ENCODE measurements at places on chromosomes 16 and 17. TPM values are rescaled to one million over a fixed set of nuclear protein-coding genes. Genes with fewer than 3 reads are reported as not detected.

EFCAB13 gene
- total RNA-seq = 2.2 TPM

GRAP gene
- total RNA-seq = 2.1 TPM

PRSS53 gene
- 3.7 TPM for total RNA-seq

CFAP97D1 gene
- total RNA-seq = not detected

DNA sequence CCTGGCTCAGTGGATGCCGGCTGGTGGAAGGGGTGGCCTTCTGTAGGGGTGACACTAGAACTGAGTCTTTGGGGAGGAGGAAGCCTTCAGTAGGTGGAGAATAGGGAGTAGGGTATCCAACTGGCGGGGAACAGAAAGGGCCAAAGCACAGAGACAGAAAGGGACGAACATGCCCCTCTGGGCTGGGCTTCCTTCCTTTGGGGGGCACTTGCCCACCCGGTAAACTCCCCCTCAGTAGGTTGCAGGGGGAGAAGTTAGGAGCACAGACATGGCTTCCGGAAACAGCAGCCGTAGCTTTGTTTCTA lies 774 bp downstream of the ENGASE start:
- H3K4me1 ChIP-seq = peaks cover 10% of the 10 kb centered on the region
- H3K36me3 ChIP-seq = no peaks in the 10 kb centered on the region
- H3K4me3 ChIP-seq = peak overlapping the region; percentile 93
- DNase-seq = no peak

DNA sequence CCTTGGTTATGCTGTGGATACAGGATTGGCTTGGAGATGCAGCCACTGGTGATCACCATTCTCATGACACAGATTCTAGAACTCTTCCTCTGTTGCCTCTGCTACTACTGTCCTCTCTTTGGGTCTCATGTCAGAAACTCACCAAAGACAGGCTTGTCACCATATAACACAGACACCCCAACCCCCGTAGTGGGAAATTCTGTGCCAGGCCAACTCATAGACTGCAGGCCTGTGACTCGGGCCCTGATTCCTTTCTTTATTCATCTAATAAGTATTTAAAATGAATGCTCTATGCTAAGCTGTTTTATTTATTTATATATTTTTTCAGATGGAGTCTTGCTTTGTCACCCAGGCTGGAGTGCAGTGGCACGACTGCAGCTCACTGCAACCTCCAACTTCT lies 9.5 kb downstream of the CYB5D2 start:
- H3K4me1 ChIP-seq = no peaks in the 10 kb centered on the region
- H3K36me3 ChIP-seq = no peaks in the 10 kb centered on the region
- no peak for DNase-seq
- no peak overlapping the region for H3K4me3 ChIP-seq
- H3K27me3 ChIP-seq = no peaks in the 10 kb centered on the region

- no peak overlapping the region for H3K27ac ChIP-seq
- no peaks in the 10 kb centered on the region for H3K27me3 ChIP-seq
- peak; percentile 52 for DNase-seq
- no peak overlapping the region for H3K4me3 ChIP-seq
- H3K36me3 ChIP-seq = peaks cover 6% of the 10 kb centered on the region
Observed at GRCh38 chr17:4304417-4305027, 40.7 kb upstream of the ANKFY1 start.

DNA sequence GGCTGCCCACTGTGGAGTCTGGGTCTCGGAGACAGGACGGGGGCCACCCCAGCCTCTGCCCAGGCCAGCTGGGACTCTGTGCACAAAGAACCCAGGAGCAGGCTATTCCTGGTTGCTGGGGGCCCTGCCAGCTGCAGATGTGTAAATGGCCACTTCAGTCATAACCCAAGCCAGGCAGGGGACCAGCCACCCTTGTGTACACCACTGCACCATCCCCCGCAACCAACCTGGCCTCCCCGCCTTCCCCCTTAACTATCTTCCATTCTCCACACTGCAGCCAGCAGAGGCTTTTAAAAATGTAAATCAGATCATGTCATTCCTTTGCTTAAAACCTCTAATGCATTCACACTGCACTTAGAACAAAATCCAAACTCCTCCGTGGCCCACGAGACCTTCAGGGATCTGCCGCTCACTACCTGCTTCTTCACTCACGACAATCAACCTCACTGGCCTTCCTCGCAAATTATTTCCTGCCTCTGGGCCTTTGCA lies 28.3 kb downstream of the RTN4RL1 start:
- peaks cover 8% of the 10 kb centered on the region for H3K27me3 ChIP-seq
- H3K4me1 ChIP-seq = peaks cover 40% of the 10 kb centered on the region
- no peaks in the 10 kb centered on the region for H3K36me3 ChIP-seq
- H3K4me3 ChIP-seq = peak overlapping the region; percentile 61
- DNase-seq = no peak
- no peak overlapping the region for H3K27ac ChIP-seq

DNA sequence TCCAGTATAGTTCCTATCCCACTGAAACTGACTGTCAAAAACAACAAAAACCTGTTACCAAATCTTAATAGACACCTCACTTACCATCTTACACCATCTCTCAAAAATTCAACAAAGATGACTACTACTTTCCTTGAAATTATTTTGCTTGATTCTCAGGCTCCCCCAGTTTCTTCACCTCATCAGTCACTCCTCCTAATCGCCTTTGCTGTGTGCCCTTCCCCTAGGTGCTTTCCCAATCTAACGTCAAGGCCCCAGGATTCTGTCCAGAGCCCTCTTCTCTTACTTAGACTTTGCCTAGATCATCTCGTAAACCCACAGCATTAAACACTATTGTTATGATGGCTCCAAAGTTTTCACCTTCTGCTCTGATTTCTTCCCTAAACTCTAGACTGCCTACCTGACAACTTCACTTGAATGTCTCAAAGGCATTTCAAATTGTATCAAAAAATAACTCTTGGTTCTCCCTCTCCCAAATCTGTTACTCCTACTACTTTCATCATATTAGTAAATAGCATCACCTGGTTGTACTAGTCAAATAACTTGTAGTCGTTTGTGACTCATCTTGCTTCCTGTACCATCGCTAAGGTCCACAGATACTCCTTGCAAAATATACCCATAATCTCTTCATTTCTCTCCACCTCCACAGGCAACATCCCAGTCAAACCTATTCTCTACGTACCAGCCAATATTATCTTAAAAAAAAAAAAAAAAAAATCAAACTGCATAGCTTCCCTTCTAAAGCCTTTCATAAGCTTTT lies 18.0 kb downstream of the C16orf87 start:
- H3K27me3 ChIP-seq = no peaks in the 10 kb centered on the region
- peak overlapping the region; percentile 39 for H3K27ac ChIP-seq
- no peak for DNase-seq
- peaks cover 10% of the 10 kb centered on the region for H3K36me3 ChIP-seq
- H3K4me3 ChIP-seq = no peak overlapping the region
